ENCODE measurements at places on chromosomes 6 and 20.

DNA sequence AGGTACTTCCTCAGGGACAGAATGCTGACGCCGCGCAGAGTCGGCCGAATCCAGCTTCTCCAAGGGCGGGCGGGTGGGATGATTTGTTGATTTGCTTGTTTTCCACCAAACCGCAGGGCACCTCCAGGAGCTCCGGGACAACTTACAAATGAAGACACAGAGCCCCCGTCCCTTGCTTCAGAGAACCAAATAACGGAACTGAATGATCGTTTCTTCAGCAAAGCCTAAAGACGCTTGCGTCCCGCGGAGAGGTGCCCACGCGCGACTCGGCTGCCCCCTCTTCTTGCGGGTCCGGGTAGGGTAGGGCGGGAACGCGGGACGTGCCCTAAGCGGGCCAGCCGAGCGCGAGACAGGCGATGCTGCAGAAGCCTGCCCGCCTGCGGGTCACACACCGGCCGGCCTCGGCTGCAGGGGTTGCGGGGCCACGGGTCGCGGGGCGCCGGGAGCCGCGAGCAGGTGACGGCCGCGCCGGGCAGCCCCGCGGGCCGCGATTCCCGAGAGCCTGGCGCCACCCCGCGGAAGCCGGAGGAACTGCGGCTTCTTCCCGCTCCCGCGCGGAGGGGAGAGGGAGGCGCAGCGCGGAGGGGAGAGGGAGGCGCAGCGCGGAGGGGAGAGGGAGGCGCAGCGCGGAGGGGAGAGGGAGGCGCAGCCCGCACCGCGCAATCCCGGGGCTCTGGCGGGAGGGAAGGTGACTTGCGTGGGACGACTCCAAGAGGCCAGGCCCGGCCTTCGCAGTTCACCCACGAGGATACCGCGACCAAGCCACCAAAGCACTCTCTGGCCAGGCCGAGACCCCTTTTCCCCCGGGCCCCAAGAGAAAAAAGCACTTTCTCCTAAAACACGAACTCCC lies 7.7 kb upstream of the FOXF2 start:
- no peak for DNase-seq

DNA sequence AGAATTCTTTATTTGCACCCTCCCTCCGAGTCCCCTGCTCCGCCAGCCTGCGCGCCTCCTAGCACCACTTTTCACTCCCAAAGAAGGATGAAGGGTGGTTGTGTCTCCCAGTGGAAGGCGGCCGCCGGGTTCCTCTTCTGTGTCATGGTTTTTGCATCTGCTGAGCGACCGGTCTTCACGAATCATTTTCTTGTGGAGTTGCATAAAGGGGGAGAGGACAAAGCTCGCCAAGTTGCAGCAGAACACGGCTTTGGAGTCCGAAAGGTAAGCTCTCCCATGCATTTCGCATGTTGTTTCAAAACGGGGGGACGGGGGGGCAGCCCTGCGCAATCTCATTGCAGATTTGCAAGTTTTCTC lies 357 bp downstream of the PCSK2 start:
- DNase-seq = no peak

- no peak for DNase-seq
Observed at GRCh38 chr6:161660666-161661571, 387.1 kb upstream of the AGPAT4 start.

GRCh38 chr6:45423824-45424450 lies 46.2 kb upstream of the SUPT3H start:
- no peak for DNase-seq

- no peak for DNase-seq
Observed at GRCh38 chr6:162371121-162371520, 356.4 kb downstream of the PRKN start.

DNA sequence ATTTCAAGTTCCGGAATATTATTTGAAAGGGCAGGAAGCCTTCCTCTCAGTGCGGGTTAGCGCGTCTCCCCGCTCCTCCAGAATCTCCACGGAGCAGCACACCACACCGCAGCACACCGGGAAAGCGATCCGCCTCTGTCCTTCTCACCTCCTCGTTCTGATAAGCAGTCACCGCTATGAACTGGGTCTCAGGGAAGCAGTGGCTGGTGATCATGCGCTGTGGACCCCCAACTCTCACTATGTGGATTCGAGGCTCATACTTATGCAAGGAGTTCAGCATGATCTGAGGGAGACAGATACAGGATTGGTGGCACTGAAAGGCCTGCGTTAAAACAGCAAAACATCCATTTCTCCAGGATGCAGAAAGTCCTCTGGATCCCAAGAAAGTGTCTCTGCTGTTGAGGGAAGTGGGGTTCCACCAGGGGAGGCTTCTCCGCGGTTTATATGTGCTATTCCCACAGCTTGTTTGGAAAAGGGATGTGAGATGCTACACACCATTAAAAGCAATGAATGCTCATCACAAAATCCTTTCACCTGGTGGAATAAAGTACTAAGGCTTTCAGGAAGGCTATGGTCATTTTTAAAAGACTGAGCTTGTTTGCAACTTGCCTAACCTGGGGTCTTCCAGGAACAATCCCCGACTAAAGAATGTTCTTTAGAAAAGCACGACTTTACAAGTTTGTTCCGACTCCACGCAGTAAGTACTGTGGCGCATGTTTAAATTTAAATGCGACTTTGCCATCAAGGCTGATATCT lies 1.9 kb downstream of the TBXT start:
- no peak for DNase-seq

DNA sequence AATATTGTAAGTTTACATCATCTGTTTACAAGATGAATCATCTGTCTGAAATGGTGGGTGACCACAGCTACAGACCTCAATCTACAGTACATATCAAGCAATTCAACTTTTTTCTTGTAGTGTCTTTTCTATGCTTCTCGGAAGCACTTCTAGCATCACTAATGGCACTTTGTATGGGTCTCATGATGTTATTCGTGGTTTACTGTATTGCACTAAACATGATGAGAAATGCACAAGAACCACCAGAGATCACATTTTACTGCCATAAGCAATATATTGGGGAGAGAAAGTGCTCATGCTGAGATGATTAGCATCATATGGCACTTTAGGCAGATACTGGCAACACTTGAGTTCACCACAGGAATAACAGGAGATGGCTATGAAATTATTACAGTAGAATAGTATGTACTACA lies 15.4 kb upstream of the BTBD3 start:
- no peak for DNase-seq

DNA sequence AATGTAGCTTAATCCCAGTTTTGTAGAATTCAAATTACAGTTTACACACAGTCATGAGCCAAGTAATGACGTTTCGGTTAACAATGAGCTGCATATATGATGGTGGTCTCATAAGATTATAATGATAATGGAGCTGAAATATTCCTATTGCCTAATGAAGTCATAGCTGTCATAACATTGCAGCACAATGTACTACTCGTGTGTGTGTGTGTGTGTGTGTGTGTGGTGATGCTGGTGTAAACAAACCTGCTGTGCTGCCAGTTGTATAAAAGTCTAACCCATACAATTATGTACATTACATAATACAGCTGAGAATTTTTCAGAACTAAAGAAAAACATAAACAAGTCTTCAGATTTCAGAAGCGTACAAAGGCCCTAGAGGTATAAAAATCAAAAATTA lies 66.7 kb upstream of the ARID1B start:
- no peak for DNase-seq
